ENCODE measurements at places on chromosomes 16 and 17. TPM values are rescaled to one million over a fixed set of nuclear protein-coding genes. Genes with fewer than 3 reads are reported as not detected.

DNA sequence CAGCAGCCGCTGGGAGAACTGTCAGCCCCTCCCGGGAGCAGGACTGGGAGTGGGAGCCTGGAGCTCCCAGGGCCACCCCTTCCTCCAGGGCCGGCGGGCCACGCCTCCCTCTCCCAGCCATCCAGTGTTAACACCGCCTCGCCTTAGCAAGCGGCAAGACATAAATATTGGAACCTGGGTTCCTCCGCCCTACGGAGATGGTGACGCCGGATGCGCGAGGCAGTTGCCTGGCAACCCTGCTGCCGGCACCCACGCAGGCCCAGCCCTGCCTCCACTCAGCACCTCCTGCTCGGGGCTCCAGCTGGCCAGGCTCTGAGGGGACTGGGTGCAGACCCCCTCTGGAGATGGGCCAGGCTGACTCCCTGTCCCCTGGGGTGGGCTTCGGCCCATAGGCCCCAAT is 27.4 kb upstream of the CACNA1H start:
- H3K27ac ChIP-seq = no peak overlapping the region
- no peak overlapping the region for H3K4me3 ChIP-seq
- H3K36me3 ChIP-seq = no peaks in the 10 kb centered on the region
- H3K27me3 ChIP-seq = no peaks in the 10 kb centered on the region
- DNase-seq = no peak
- no peaks in the 10 kb centered on the region for H3K4me1 ChIP-seq

DNA sequence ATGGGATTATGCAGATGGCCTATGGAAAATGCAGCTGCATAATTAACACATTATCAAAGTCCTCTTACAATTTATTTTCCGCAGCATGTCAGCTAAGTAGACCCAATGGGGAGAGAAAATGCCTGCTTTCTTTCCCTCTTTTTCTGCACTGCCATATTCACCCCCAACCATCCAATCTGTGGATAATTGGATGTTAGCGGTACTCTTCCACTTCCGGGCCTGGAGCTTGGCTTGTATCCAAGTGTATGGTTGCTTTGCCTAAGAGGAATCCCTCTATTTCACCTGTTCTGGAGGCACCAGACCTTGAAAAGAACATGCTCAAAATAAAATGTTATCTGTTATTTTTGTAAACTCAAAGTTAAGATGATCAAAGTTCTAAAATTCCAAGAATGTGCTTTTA is 41.1 kb upstream of the CACNG3 start:
- H3K4me3 ChIP-seq = no peak overlapping the region
- no peaks in the 10 kb centered on the region for H3K36me3 ChIP-seq
- H3K4me1 ChIP-seq = no peaks in the 10 kb centered on the region
- no peak for DNase-seq
- H3K27ac ChIP-seq = no peak overlapping the region

- H3K4me1 ChIP-seq = no peaks in the 10 kb centered on the region
- DNase-seq = no peak
- H3K36me3 ChIP-seq = peaks cover 36% of the 10 kb centered on the region
- H3K4me3 ChIP-seq = no peak overlapping the region
- no peak overlapping the region for H3K27ac ChIP-seq
- H3K27me3 ChIP-seq = no peaks in the 10 kb centered on the region
These were observed 9.5 kb downstream of the TXNL4B start for GRCh38 chr16:72083778-72084404.

DNA sequence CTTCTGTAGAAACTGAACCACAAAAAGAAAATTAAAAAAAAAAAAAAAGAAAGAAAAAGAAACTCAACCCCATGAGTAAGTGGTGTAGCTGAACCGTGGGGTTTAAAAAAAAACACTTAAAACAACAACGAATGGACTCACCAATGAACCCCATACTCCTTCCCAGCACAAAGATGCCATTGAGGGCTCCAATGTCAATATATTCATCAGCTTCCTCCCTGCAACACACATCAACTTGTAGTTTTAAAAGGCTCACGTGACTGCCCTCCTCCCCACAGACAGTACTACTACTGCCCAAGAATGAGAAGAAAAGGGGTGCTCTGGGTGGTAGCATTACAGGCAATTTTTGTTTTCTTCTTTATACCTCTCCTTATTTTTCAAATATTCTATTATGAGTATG is 3.3 kb upstream of the KLHL11 start:
- H3K27ac ChIP-seq = no peak overlapping the region
- H3K27me3 ChIP-seq = no peaks in the 10 kb centered on the region
- H3K4me3 ChIP-seq = no peak overlapping the region
- H3K36me3 ChIP-seq = peaks cover 52% of the 10 kb centered on the region

DNA sequence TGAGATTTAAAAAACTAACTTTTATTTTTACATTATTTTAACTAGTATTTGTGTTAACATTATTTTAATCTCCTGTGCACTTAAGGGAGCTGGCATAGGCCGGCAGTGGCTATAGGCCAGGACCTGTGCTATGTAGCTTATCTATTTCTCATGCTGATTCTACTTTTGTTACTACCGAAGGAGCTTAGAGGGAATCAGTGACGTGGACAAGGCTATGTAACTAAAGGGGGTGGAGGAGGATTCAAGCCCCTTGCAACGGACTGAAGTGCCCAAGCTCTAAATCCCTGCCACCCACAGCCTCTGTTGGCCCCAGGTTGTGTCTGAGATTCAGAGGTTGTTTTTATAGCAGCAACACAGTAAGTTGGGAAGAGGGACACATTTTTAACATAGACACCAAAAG is 356.4 kb downstream of the WWOX start:
- no peak overlapping the region for H3K27ac ChIP-seq
- H3K27me3 ChIP-seq = no peaks in the 10 kb centered on the region
- H3K36me3 ChIP-seq = no peaks in the 10 kb centered on the region
- H3K4me1 ChIP-seq = no peaks in the 10 kb centered on the region
- no peak overlapping the region for H3K4me3 ChIP-seq
- DNase-seq = no peak

GRCh38 chr16:396605-397004 is 394 bp upstream of the NME4 start:
- peak overlapping the region; percentile 80 for H3K4me3 ChIP-seq
- H3K27ac ChIP-seq = no peak overlapping the region
- DNase-seq = peak; percentile 80
- H3K36me3 ChIP-seq = peaks cover 22% of the 10 kb centered on the region

DNA sequence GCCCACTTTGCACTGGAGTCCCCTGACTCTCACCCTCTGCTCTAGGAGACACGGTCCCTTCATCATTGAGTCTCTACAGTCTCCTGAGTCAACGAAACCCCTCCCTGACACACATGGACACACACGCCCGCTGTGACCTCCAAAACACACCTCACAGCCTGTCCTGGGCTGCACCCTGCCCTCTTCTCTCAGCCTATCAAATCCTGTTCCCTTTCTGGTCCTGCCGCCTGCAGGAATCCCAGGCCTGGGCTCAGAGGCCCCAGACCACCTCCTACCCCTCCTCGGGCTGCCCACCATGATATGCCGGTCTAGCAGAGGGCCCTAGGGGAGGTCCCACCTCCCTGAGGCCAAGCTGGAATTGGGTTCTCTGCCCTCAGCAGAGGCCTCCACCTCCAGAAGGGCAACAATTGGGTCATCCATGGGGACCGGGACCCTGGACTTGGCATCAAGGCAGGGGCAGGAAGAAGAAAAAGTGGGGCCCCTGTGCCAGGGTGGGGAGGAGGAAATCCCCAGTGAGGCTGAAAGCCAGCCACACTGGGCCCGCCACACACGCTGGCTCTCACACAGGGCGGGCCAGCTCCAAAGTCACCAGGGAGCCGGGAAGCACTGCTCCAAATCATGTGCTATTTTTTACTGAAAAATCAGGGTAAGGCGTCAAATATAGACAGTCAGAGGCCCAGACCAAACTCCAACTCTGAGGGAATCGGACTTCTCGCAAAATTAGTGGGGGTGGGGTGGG is 3.4 kb downstream of the PPP1R9B start:
- no peak for DNase-seq
- H3K27me3 ChIP-seq = no peaks in the 10 kb centered on the region
- H3K4me1 ChIP-seq = no peaks in the 10 kb centered on the region
- no peak overlapping the region for H3K27ac ChIP-seq
- peaks cover 24% of the 10 kb centered on the region for H3K36me3 ChIP-seq
- H3K4me3 ChIP-seq = peak overlapping the region; percentile 75

DNA sequence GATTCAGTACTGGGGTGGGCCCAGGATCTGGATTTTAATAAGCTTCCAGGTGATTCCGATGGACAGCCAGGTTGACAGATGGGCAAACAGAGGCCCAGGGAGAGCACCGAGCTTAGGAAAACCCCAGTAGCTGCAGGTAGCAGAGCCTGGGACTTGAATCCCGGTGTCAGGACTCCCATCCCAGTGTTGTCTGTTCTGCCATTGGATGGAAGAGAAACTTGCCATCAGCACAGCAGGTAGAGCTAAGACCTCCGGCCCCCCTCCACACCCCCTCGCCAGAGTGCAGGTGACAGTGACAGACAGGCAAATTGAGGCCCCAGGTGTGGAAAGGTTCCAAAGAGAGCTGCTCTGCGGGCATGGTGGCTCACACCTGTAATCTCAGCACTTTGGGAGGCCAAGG is 12.4 kb downstream of the KATNB1 start:
- no peaks in the 10 kb centered on the region for H3K27me3 ChIP-seq
- 0 out of 2 replicates have a peak, but pooled peaks cover 8% of the 10 kb centered on the region for H3K36me3 ChIP-seq
- H3K4me3 ChIP-seq = no peak overlapping the region
- no peak overlapping the region for H3K27ac ChIP-seq
- H3K4me1 ChIP-seq = no peaks in the 10 kb centered on the region

GRCh38 chr17:71970312-71970711 is 150.5 kb upstream of the SOX9 start:
- no peak overlapping the region for H3K4me3 ChIP-seq
- no peaks in the 10 kb centered on the region for H3K36me3 ChIP-seq
- no peak for DNase-seq
- H3K27me3 ChIP-seq = no peaks in the 10 kb centered on the region

DNA sequence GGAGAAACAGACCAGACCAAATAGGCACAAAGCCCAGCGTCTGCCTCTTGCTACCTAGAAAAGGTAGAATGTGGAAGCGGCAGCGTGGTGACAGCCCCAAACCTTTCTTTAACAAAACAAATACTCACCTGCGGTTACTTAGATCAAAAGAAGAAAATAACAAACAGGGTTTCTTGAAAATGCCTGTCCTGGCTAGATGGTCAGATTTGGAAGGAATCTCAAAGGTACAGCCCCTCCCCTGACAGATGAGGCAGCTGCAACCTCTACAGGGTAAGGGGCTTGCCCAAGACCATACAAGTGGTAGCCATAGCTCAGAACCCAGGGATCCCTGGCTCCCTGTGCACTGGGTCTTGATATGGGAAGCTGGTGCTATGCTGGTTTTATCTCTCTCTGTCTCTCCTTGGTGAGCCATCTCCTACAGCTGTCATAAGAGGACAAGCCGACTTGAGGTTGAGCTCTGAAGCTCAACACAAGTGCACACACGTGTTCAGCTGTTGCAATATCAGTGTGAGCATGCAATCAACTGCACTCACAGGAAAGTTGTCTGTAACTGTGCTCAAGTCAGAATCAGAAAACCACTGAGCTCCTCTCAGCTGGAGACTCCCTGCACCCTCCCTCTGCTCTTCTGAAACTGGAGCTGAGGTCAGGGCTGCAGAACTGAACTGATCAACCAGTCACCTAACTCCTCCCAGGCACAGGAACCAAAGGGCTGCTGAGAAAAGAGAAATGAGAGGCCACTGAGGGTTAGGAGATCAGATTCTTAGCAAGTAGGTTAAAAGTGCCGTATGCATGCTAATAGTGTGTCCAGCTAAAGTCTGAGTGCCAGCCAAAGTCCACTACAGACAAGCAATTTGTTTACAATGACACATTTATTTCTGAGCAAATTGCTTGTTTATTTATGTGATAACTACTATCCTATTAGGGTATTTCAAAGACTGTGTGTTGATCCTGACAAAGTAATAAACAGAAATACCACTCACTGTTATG is 6.1 kb upstream of the RNF157 start:
- no peaks in the 10 kb centered on the region for H3K4me1 ChIP-seq
- peaks cover 4% of the 10 kb centered on the region for H3K27me3 ChIP-seq

DNA sequence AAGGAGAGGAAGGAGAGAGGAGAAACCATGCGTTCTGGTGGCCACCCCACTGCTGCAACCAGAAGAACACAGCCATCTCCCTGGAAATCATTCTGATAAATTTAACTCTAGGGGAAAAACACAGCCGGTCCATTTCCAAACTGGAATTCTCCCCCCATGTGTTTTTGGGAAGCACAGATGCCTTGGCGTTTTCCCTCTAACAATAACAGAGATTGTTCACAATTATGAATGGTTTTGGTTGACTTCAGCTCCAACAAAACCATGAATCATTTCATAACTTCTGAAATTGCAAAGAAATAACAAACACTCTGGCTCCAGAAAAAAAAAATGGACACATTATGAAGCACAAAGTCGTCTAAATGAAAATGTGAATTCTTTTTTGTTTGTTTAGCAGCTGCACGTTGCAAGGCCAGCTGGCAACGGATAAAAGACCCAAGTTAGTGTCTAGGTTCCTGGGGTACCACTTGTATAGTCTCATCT is 46.2 kb downstream of the GNAO1 start:
- H3K4me1 ChIP-seq = no peaks in the 10 kb centered on the region
- no peaks in the 10 kb centered on the region for H3K27me3 ChIP-seq
- DNase-seq = no peak
- no peaks in the 10 kb centered on the region for H3K36me3 ChIP-seq
- no peak overlapping the region for H3K27ac ChIP-seq

GRCh38 chr16:86403085-86403484 is 107.2 kb upstream of the FOXF1 start:
- no peaks in the 10 kb centered on the region for H3K4me1 ChIP-seq
- H3K27ac ChIP-seq = no peak overlapping the region
- no peak overlapping the region for H3K4me3 ChIP-seq
- DNase-seq = no peak
- H3K27me3 ChIP-seq = no peaks in the 10 kb centered on the region

DNA sequence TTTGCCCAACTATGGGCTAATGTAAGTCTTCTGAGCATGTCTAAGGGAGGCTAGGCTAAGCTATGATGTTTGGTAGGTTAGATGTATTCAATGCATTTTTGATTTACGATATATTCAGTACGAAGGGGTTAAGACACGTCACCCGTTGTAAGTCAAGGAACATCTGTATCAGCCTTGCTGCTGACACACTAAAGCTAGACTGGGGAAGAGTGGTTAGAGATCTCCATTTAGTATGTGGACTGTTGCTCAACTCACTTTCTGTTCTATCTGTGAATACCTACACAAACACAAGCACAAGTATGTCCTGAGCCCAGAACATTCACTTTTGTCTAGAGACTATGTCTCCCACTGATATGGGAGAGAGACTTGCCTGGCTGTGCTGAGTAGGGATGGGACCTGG is 71.5 kb downstream of the VMP1 start:
- DNase-seq = no peak
- no peaks in the 10 kb centered on the region for H3K27me3 ChIP-seq
- no peak overlapping the region for H3K27ac ChIP-seq
- H3K4me3 ChIP-seq = no peak overlapping the region

The ANKRD40CL gene
- not detected for total RNA-seq

The FNDC8 gene
- not detected for total RNA-seq

The KRTAP9-8 gene
- not detected for total RNA-seq

The CCDC78 gene
- total RNA-seq = 12.1 TPM

The KRTAP16-1 gene
- not detected for total RNA-seq

The KRTAP2-4 gene
- not detected for total RNA-seq

The VASN gene
- 10.8 TPM for total RNA-seq

The MILR1 gene
- not detected for total RNA-seq

The TP53TG3B gene
- not detected for total RNA-seq

The CLEC10A gene
- total RNA-seq = not detected

All from H9 (cell line).